ENCODE measurements at places on chromosomes 6 and 20. TPM values are rescaled to one million over a fixed set of nuclear protein-coding genes. Genes with fewer than 3 reads are reported as not detected.

Gene CRISP2
- total RNA-seq, result not detected

Gene SOBP
- 7.4 TPM for total RNA-seq

Gene THBD
- 6.7 TPM for total RNA-seq

Gene CEP57L1
- 27.1 TPM for total RNA-seq

Gene LAMA5
- 5.6 TPM for total RNA-seq

Gene GTF3C6
- 77.0 TPM for total RNA-seq

Gene PKIB
- 0.57 TPM for total RNA-seq

Gene OPN5
- total RNA-seq, result not detected

Gene TRIM27
- total RNA-seq, result 32.7 TPM

Gene NINL
- total RNA-seq, result 31.0 TPM

Gene FOXO3
- total RNA-seq, result 49.3 TPM

Gene PROKR2
- total RNA-seq, result not detected

Gene ARMC2
- 2.5 TPM for total RNA-seq

Gene OOEP
- not detected for total RNA-seq

Gene BTNL2
- not detected for total RNA-seq

Gene ID4
- 18.0 TPM for total RNA-seq

Gene GRM1
- total RNA-seq, result under 0.01 TPM

Gene CLPSL1
- not detected for total RNA-seq

Gene LPA
- total RNA-seq, result not detected

Gene CRYBG1
- total RNA-seq, result 19.3 TPM

Gene OPRL1
- 0.63 TPM for total RNA-seq

Gene RAD21L1
- not detected for total RNA-seq

GRCh38 chr20:44174996-44175765 is 11.8 kb downstream of the JPH2 start:
- DNase-seq, result no peak

GRCh38 chr6:80217794-80218193 is 111.3 kb downstream of the BCKDHB start:
- peak; percentile 4 for DNase-seq

GRCh38 chr6:119446609-119447008 is 97.0 kb upstream of the MAN1A1 start:
- DNase-seq, result peak; percentile 91

DNA sequence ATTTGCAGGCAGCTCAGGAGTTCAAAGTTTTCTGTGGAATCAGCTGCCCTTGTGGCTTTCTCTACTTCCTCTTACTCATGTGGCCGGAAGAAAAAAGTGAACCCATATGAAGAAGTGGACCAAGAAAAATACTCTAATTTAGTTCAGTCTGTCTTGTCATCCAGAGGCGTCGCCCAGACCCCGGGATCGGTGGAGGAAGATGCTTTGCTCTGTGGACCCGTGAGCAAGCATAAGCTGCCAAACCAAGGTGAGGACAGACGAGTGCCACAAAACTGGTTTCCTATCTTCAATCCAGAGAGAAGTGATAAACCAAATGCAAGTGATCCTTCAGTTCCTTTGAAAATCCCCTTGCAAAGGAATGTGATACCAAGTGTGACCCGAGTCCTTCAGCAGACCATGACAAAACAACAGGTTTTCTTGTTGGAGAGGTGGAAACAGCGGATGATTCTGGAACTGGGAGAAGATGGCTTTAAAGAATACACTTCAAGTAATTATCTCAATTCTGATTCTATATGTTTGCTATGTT is 1.1 kb downstream of the MGME1 start:
- DNase-seq, result no peak

- no peak for DNase-seq
These were observed 237.1 kb downstream of the UST start for GRCh38 chr6:148983966-148984365.

GRCh38 chr20:13028673-13029072 is 19.9 kb downstream of the SPTLC3 start:
- peak; percentile 18 for DNase-seq

- DNase-seq, result peak; percentile 41
These were observed 41.3 kb downstream of the TXLNB start for GRCh38 chr6:139250296-139251044.

GRCh38 chr6:95805699-95806098 is 210.1 kb upstream of the FUT9 start:
- DNase-seq, result no peak

DNA sequence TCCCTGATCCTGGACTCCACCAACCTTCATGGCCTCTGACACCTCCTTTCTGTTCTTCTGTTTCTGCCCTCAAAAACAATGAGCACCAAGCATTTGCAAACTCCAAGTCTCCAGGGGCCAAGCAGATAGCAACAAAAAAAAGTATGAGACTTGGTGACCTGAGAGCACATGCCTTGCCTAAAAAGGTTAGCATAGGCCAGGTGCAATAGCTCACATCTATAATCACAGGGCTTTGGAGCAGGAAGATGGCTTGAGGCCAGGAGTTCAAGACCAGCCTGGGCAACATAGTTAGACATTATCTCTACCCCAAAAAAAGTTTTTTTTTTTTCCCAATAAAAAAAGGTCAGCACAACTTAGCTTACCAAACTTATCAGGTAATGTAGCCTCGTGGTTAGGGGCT is 13.7 kb upstream of the HM13 start:
- DNase-seq, result no peak

DNA sequence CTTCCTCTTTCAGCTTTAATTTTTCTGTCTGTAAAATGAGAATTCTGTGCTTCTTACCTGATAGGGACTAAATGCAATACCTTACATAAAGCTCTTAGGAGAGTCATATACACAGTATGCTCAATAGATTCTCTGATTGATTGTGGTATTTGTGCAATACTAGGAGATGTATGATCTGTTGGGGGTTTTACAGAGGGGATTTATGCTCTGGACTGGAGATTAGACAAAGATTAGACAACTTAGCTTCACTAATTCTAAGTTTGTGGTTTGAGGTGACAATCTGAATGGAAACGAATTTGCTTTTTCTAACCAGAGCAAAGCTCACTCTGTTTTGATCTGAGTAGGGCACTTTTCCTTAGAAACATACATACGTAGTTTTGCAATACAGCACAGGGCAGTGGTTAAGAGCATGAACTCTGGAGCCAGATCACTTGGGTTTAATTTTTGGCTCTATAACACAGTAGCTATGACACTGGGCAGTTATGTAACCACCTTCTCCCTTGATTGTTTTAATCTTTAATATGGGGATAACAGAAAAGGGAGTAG is 126.2 kb downstream of the RNF144B start:
- DNase-seq, result no peak

DNA sequence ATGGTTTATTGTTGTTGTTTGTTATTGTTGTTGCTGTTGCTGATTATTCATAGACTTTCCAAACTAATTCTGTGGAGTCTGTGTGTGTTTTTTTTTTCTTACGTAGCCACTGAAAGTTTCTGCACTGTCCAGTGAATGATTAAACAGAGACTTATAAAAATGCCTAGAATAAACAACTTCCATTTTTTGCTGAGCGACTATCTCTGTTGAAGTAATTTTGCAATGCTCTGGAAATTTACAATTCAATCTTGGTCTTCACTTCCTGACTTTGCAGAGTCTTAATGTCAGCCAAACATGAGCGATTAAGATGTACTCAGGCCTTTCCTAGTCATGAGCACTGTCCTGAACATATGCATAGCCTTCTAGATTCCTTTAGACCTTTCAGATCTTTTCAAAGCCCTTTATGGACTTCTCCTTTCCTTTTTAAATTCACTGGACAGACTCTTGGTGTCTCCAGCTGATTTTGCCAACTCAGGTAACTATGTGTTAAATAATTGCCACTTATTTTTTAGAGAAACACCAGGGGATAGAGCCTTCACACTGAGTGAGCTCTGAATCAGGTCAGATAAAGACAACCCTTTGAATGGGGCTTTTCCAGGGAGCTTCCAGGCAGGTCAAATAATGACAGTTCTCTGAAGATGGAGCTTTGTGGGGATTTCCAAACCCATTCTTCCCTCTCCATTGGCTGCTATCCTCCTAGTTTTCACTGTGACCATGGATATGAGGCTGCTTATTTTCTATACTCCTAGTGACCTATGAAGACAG is 622.8 kb upstream of the EPHA7 start:
- DNase-seq, result no peak

GRCh38 chr20:6908673-6909072 is 141.2 kb downstream of the BMP2 start:
- DNase-seq, result no peak

DNA sequence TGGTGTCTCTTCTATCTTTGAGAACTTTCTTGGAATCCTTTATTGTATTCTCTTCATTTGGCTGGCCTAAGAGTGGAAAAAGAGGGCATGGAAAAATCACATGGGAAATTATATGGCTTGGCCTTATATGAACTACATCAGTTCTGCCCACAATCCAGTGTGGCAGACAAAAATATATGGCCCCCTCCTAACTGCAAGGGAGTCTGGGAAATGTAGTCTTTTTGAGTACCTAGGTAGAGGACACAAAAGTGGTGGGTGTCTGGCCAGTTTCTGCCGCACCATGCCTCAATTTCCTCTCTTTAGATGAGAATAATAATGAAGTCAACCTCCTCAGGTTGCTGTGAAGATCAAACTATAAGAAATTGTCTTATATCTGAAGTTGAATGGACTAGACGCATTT is 109.3 kb downstream of the SCP2D1 start:
- DNase-seq, result no peak

GRCh38 chr20:62062661-62063314 is 2.9 kb downstream of the TAF4 start:
- peak; percentile 8 for DNase-seq

- no peak for DNase-seq
These were observed 38.7 kb downstream of the DUSP22 start for GRCh38 chr6:330948-331347.

GRCh38 chr6:151317103-151317994 is 74.0 kb downstream of the ZBTB2 start:
- DNase-seq, result peak; percentile 75

GRCh38 chr6:43990627-43991619 is 136.3 kb downstream of the MRPL14 start:
- DNase-seq, result peak; percentile 82

- DNase-seq, result no peak
These were observed 70.0 kb downstream of the CD109 start for GRCh38 chr6:73766040-73766439.

- no peak for DNase-seq
These were observed 18.8 kb downstream of the ENPP3 start for GRCh38 chr6:131655951-131656350.

DNA sequence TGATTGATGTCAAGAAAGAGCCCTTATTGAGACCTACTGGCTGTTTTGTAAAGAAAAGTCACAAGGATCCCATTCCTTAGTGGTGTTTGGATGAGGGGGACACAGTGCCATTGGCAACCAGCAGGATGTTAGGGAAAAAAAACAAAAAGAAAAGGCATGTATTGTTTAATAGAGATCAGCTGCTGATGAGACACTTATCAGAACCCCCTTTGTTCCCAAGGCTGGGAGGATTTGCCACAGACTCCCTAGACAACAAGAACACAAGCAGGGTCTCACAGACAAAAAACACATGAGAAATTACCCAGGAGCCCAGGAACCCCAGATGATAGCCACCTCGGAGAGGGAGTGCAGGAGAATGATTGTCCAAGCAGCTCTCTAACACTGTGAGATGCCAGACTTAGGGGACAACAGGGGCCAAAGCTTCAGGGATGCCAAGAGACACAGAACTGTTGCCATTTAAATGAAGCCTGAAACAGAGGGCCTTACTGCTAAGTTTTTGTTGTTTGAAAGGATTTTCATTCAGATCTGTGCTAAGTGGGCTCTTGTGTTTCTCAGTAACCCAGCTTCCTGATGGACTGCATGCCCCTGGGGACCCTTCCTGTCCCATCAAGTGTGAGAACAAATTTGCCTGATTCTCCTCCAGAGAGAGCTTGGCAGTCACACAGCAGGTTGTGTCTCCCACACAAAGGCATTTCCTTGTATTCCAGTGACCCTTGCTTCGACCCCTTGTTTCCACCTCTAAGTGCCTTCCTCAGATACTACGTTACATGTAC is 48.7 kb upstream of the HEY2 start:
- DNase-seq, result no peak

- DNase-seq, result peak; percentile 64
These were observed 82.3 kb upstream of the RIPOR2 start for GRCh38 chr6:25017932-25018567.

GRCh38 chr6:150304429-150304828 is 64.4 kb upstream of the IYD start:
- DNase-seq, result no peak

DNA sequence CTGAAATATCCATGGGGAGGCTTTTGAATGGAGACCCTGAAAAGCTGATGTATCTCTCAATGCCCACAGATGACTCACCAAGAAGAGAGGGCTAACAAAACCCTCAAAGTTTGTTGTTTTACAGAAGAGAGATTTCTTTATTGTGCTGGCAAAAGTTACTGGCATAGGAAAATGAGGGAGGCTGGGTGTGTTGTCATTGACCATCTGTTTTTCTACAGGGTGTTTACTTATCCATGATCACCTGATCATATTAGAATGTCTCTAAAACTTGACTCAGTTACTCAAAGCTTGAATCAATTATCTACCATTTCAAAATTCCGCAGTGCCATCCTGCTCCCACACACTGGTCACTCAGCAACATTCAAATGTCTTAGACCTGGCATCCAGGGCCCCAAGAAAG is 9.8 kb downstream of the NCOA6 start:
- peak; percentile 15 for DNase-seq

GRCh38 chr20:20593447-20594170 is 118.8 kb downstream of the RALGAPA2 start:
- peak; percentile 57 for DNase-seq
